ENCODE measurements at places on chromosomes 6 and 20.

GRCh38 chr6:81340946-81341345, 411.5 kb downstream of the TENT5A start:
- no peak for DNase-seq

- DNase-seq, result no peak
Measured at GRCh38 chr6:14736554-14736953, 509.3 kb upstream of the JARID2 start.

- no peak for DNase-seq
Measured at GRCh38 chr6:148943451-148943850, 196.6 kb downstream of the UST start.

DNA sequence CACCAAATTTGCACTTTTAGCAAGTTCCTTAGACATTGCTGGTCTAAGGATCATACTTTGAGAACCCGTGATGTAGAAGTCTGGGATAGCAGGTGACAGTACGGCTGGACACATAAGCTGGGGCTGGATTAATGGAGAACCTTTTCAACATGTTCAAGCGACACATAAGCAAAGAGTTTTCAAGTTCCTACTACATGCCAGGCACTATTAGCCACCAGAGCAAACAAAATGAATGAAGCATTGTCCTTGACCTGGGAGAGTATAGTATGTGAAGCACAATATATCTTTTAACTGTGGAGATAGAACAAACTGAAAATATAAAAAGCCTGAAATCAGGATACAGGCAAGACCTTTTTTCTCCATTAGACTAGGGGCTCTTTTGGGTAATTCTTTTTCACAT, 102.9 kb downstream of the ADGRG6 start:
- no peak for DNase-seq

GRCh38 chr6:129112591-129112990, 229.7 kb downstream of the LAMA2 start:
- DNase-seq, result no peak

- no peak for DNase-seq
Measured at GRCh38 chr20:52379723-52380336, 188.3 kb upstream of the ZFP64 start.

GRCh38 chr6:130043344-130043743, 25.0 kb downstream of the L3MBTL3 start:
- no peak for DNase-seq

DNA sequence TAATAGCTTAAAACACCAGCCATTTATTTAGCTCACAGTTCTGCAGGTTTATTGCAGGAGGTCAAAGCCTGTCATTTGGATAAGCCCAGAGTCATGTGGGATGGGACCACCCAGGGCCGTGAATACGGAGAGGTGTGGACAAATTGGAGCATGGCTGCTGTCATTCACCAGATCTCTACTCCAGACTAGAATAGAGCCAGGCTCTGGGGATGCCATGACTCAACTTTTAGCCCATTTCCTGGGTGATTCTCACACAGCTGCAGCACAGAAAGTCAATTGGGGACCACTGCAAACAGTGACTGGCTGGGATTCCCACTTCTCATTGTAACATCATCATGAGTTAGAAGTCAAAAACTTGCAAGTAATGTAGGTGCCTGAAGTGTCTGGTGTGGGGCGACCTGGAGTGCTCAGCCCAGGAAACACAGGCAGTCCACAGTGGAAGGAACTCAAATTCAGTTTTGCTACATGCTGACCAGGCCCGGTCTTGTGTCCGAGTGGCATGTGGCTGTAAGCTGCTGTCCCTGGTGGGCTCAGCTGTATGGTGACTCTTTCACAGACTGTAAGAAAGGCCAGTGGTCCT, 174.3 kb downstream of the SCP2D1 start:
- DNase-seq, result no peak
